ENCODE measurements at places on chromosomes 2 and 18.

GRCh38 chr2:171159372-171160118 is 1.1 kb downstream of the TLK1 start:
- DNase-seq = peak; percentile 57

DNA sequence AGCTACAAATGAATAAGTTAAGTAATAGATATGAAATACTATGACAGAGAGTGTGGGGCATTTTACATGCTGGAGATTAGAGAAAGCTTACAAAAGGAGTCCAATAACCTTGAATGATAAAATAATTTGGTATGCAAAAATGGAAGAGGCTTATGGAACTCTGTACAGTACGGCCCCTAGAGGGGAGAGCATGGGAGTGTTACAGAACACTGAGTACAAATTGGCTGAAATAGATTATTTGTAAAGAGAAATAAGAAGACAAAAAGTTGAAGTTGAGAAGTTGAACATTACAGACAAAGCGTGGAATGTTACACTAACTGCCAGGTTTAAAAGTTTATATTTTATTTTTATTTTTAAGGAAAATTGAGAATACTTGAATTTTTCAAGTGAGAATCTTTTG is 192.1 kb upstream of the DOK6 start:
- DNase-seq = no peak

- DNase-seq = no peak
These were observed 281.4 kb downstream of the PAX3 start for GRCh38 chr2:222017252-222017850.

DNA sequence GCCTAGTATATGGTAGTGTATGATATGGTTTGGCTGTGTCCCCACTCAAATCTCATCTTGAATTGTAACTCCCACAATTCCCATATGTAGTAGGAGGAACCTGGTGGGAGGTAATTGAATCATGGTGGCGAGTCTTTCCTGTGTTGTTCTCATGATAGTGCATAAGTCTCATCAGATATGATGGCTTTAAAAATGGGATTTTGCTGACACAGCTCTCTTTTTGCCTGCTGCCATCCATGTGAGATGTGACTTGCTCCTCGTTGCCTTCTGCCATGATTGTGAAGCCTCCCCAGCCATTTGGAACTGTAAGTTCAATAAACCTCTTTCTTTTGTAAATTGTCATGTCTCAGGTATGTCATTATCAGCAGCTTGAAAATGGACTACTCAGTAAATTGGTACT is 9.5 kb upstream of the SCN1A start:
- DNase-seq = no peak

- DNase-seq = no peak
These were observed 286.8 kb upstream of the HNMT start for GRCh38 chr2:137677466-137677865.

DNA sequence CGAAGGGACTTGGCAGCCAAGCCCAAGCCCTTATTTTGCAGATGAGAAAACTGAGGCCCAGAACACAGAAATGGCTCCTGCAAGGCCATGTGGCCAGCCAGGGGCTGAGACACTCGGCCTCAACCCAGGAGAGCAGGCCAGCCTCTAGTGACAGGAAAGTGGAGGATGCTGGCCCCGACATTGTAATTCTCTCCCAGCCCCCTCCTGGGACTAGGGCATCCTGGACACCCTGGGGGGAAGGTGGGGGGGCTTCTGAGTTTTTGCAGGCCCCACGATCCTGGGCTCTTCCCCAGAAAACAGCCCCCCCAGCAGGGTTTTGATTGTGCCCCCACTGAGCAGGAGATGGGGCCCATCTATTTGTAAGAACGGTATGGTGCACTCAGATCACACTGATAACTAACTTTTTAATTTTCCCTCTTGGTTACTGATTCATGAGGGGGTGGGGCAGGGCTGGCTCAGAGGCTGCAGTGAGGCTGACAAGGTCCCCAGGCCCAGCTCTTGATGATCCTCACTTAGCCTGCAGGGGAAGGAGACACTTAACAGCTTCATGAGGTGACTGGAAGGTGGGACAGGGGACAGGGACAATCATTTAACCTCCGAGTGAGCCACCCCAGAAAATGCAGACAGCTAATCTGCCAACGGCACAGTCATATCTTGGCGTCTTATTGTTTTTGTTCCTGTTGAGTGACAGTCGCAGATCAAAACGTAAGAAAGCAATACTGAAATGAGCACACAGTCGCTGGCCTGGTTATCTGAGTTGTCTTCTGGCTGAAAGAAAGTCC is 18.9 kb downstream of the SMAD7 start:
- DNase-seq = peak; percentile 46

DNA sequence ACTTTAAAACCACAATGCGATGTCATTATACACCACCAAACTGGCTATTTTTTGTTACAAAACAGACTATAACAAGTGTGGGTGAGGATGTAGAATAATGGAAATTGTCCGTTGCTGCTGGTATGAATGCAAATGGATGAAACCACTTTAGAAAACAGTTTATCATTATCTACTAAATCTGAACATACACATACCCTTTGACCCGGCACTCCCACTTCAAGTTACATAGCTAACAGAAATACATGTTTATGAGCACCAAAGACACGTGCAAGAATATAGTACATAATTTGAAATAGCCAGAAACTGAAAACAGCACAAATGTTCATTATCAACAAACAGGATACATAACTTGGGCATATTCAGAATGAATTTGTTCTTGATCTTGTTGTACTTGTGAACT is 206.4 kb upstream of the CHAC2 start:
- DNase-seq = no peak

GRCh38 chr18:7273301-7273921 is 42.5 kb downstream of the LRRC30 start:
- DNase-seq = no peak

DNA sequence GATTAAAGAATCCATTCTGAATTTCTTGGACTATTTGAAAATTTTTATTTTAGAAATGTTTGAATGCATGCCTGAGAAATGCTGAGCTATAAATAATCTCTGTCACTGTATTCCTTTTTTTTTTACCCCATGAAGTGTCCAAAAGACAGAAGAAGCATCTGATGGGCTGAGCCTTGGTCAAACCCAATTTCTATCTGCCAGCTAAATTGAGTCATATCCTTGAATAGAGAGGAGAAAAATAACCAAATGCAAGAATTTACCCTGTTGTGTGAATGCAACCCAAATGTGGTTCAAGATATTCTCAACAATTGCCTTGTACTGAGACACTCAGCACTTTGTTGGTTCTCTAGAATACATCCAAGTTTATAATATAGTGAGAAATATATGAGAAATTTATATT is 223.5 kb downstream of the UBE2E3 start:
- DNase-seq = no peak

DNA sequence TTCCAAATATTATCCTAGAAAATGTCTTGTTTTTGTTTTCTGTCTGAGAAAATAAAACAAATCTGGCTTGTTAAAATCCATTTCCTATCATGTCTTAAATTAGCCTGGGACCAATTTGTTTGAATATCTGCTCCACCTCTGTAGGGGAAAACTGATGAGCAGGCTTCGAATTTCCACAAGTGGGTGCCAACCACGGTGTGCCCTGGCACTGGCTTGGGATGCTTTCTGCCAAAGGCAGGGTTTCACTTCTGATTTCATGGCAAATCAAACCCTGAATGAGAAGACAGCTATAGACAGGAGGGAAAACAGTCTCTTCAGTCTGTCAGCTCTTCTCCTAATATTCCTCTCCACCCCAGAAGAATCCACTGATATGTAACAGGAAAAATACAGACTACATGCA is 33.7 kb upstream of the STAT4 start:
- DNase-seq = no peak

Measured in stimulated activated naive CD8-positive, alpha-beta T cell treated with anti-CD3 and anti-CD28 coated beads, Interleukin-15, Interleukin-2, amounts not matched to agents 100 U/mL and 50 U/mL, for 24 hours (primary cell).